Endodermal cell (in vitro differentiated cells): ENCODE measurements at places on chromosomes 4 and X. TPM values are rescaled to one million over a fixed set of nuclear protein-coding genes. Genes with fewer than 3 reads are reported as not detected.

GRCh38 chrX:150200820-150201287 is 162.3 kb upstream of the MAMLD1 start:
- H3K4me3 ChIP-seq: no peak overlapping the region
- DNase-seq: no peak
- H3K4me1 ChIP-seq: no peaks in the 10 kb centered on the region
- no peak overlapping the region for H3K27ac ChIP-seq

- no peak for DNase-seq
- H3K27me3 ChIP-seq: no peaks in the 10 kb centered on the region
- peaks cover 3% of the 10 kb centered on the region for H3K4me1 ChIP-seq
- no peaks in the 10 kb centered on the region for H3K36me3 ChIP-seq
These were observed 2.9 kb downstream of the SEC24B start for GRCh38 chr4:109436504-109436903.

The CENPE gene
- total RNA-seq: 32.4 and 35.9 TPM in 2 replicates

The RGN gene
- total RNA-seq: 2.7 to 5.6 TPM (median 4.6 TPM) in 3 replicates

- H3K27me3 ChIP-seq: no peaks in the 10 kb centered on the region
- H3K4me3 ChIP-seq: no peak overlapping the region
- H3K36me3 ChIP-seq: no peaks in the 10 kb centered on the region
These were observed 83.1 kb downstream of the FAM53A start for GRCh38 chr4:1600811-1601532.

DNA sequence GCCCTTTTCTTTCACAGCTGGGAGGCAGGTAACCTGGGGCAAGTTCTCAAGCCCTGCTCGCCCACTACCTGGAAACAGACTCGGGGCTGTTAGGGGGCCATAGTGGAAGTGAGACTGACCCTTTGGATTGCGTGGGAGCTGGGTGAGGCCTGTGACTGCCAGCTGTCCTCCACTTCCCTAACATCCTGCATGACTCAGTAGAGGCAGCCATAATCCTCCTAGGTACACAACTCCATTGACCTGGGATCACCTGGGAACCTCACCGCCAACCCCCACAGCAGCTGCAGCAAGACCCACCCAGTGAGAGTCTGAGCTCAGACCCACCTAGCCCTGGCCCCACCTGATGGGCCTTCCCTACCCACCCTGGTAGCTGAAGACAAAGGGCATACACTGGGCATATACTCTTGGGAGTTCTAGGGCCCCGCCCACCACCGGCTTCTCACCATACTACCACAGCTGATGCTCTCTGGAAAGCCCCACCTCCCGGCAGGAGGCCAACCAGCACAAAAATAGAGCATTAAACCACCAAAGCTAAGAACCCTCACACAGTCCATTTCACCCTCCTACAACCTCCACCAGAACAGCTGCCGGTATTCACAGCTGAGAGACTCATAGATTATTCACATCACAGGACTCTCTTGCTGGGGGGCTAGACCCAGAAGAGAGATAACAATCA is 61.1 kb upstream of the DCTD start:
- DNase-seq: no peak
- no peaks in the 10 kb centered on the region for H3K4me1 ChIP-seq
- H3K36me3 ChIP-seq: no peaks in the 10 kb centered on the region
- H3K27ac ChIP-seq: no peak overlapping the region
- H3K4me3 ChIP-seq: no peak overlapping the region
- H3K27me3 ChIP-seq: no peaks in the 10 kb centered on the region

DNA sequence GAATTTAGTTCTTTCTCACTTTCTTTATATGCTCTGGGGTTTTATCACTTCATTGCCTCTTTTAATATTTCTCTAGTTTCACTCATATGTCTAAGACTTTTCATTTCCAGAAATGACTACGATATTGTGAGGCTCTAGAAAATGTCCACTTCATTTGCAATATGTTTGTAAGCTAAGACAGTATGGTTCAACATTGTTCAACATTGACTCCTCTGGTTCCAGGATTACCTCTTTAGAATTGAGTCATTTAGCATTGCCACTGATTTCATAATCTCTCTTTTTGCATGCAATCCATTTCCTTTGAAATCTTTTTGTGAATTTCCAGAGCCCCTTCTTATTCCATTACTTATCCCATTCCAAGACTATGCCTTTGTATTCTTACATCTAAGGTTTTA is 32.3 kb downstream of the BBS12 start:
- no peaks in the 10 kb centered on the region for H3K4me1 ChIP-seq
- no peaks in the 10 kb centered on the region for H3K27me3 ChIP-seq
- no peaks in the 10 kb centered on the region for H3K36me3 ChIP-seq
- H3K27ac ChIP-seq: no peak overlapping the region

- no peaks in the 10 kb centered on the region for H3K27me3 ChIP-seq
- peaks cover 10% of the 10 kb centered on the region for H3K4me1 ChIP-seq
- no peaks in the 10 kb centered on the region for H3K36me3 ChIP-seq
- H3K27ac ChIP-seq: no peak overlapping the region
These were observed 200.6 kb upstream of the FTHL17 start for GRCh38 chrX:31272472-31272775.

- H3K36me3 ChIP-seq: no peaks in the 10 kb centered on the region
- H3K4me1 ChIP-seq: peaks cover 9% of the 10 kb centered on the region
- DNase-seq: peak; percentile 85
- no peak overlapping the region for H3K27ac ChIP-seq
- H3K27me3 ChIP-seq: no peaks in the 10 kb centered on the region
These were observed 8.8 kb upstream of the MGST2 start for GRCh38 chr4:139656614-139657486.

- H3K4me1 ChIP-seq: no peaks in the 10 kb centered on the region
- H3K27me3 ChIP-seq: peaks cover 17% of the 10 kb centered on the region
- DNase-seq: peak; percentile 45
- H3K4me3 ChIP-seq: peak overlapping the region; percentile 74
- no peak overlapping the region for H3K27ac ChIP-seq
- no peaks in the 10 kb centered on the region for H3K36me3 ChIP-seq
These were observed 1.1 kb downstream of the DOCK11 start for GRCh38 chrX:118496763-118497079.

The XAGE1B gene
- not detected in 2 replicates for total RNA-seq

DNA sequence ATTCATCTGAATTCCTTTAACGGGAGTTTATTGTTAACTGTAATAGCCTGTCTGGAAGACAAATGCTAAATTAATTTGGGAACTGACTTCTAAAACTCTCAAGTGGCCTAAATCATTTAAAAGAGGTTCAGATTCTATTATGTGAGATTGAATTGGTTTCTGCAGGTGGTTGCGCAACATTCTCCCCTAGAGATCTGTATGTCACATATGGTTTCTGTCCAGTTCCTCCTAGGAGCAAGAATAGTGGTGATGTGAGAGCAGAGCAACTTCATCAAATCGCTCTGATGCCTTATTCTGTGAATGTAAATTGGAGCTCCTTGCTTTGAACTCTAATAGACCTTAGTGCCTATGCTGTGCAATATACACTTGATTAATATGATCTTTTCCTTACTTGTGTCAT is 144.6 kb upstream of the GPR101 start:
- no peaks in the 10 kb centered on the region for H3K36me3 ChIP-seq
- no peak overlapping the region for H3K27ac ChIP-seq
- no peaks in the 10 kb centered on the region for H3K4me1 ChIP-seq
- no peak overlapping the region for H3K4me3 ChIP-seq
- no peaks in the 10 kb centered on the region for H3K27me3 ChIP-seq
- DNase-seq: no peak
